Amniotic stem cell (primary cell): ENCODE measurements at places on chromosomes 16 and 17.

DNA sequence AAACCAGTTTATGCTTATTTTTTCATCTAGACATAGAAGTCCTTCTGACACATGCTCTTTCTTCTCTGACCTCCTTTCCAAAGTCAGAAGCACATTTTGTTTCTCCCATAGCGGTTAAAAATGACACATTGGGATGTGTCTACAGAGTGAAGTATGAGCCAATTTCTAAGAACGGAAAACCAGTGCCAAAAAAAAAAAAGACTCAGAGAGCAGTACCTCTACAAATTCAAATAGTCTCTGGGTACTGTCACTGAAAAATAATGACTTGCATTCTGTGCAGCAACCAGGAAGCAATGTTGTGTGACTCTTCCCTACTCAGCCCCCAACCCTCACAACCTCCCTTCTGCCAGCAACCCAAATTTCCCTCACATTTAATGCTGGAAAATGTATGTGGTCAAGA is 145.5 kb upstream of the PMFBP1 start:
- DNase-seq: no peak

DNA sequence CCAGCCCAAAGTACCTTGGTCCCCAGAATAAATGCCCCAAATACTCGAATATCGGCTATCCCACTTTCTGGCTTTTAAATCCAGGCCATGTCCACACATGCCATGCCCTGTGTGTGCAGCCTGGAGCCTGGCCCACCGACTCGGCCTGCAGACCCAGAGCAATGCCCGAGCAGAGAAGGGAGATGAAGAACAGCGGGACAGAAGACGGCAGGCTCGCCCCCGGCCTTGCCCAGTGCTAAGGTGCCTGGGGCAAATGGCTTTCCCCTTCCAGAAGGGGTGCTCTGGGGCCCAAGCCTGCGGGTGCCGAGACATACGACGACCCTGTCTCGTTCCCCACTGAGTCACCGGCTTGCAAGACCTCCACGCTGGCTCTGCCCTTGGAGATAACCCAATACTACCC is 8.0 kb downstream of the CLUH start:
- no peak for DNase-seq

DNA sequence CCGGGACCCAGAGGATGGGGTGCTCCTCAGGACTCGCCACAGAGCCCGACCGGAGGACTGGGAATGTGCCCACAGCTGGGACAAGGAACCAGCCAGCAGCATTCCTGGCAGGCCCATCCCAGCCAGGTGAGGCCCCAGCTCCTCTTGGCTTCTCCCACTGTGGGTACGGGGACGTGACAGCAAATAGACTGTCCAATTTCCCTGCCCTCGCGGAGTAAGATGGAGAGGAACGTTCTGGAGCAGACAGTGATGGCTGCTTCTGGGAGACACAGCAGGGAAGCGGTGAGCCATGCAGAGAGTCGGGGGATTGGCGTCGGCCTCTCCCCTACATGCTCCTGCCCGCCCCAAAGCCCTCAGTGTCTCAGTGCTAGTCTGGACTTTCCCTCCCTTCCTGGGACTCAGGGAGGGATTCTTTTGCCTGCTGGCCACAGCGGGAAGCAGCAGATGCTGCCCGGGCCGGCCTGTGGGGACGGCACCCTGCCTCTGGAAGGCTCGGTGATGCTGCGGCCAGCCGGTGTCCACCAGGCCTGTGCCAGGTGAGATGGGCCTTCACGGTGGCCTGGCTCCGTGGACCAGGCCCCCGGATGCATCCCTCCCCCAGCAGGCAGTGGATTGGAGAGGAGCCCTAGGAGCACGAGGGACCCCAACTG is 89.1 kb downstream of the SEC14L1 start:
- DNase-seq: no peak

GRCh38 chr17:10216213-10216938 is 18.0 kb upstream of the GAS7 start:
- no peak for DNase-seq

- DNase-seq: no peak
Observed at GRCh38 chr17:15321556-15322251, 19.7 kb downstream of the TEKT3 start.

GRCh38 chr17:8904201-8904600 is 36.7 kb upstream of the PIK3R6 start:
- no peak for DNase-seq

GRCh38 chr16:11067266-11067665 is 122.9 kb downstream of the CLEC16A start:
- no peak for DNase-seq

GRCh38 chr17:73740370-73740769 is 96.1 kb upstream of the SDK2 start:
- no peak for DNase-seq

- no peak for DNase-seq
Observed at GRCh38 chr17:57431415-57431814, 175.1 kb downstream of the MSI2 start.

DNA sequence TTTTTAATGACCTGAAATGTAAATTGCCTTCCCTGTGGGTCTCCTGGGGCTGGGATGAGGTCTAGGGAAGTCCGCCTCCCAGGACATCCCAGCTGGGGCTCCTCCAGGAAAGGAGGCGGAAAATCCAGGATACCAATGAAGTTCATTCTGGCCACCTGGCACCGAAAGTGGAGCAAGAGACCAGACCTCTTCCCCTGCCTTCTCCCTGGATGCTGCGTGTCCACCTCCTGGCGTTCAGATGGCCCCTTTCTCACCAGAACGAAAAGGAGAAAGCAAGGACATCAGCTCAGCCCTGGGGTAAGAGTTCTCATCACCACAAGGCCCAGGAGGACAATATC is 20.4 kb downstream of the RBFOX3 start:
- DNase-seq: no peak

- DNase-seq: no peak
Observed at GRCh38 chr16:66064801-66065530, 301.5 kb upstream of the CDH5 start.

DNA sequence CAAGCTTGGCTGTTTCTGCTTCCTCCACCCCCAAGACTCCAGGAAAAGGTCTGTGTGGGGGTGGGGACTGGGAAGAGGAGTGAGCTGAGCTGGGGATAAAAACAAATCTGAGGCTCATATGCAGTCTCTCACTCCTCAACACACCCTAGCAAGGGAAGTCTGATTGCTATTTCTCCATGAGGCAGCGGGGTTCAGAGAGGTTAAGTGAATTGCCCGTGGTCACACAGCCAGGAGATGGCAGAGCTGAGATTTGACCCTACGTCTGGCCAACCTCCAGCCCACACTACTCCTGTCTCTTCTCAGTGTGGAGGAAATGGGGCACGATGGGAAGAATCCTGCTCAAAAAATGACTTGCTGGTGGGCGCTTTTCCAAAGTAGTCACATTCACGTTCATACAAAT is 4.8 kb upstream of the ABCC3 start:
- no peak for DNase-seq

DNA sequence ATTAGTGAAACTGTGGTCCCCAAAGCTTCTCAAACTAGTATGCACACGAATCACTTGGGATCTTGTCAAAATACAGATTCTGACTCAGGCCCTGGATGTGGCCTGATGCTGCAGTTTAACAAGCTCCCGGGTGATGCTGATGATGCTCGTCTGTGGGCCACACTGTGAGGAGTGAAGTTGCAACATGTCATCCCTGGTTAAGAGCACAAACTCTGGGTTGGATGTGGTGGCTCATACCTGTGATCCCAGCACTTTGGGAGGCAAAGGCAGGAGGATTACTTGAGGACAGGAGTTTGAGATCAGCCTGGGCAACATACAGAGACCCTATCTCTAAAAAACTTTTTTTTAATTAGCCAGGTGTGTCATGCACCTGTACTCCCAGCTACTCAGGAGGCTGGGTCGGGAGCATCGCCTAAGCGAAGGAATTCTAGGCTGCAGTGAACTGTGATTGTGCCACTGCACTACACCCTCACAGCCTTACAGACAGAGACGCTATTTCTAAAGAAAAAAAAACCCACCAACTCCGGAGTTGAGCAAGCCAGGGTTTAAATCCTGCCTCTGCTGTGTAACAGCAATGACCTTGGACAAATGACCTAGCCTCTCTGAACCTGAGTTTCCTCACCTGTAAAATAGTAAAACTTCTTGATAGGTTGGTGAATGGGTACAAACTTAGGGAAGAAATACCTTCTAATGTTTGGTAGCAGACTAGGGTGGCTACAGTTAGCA is 24.4 kb upstream of the ABAT start:
- no peak for DNase-seq

DNA sequence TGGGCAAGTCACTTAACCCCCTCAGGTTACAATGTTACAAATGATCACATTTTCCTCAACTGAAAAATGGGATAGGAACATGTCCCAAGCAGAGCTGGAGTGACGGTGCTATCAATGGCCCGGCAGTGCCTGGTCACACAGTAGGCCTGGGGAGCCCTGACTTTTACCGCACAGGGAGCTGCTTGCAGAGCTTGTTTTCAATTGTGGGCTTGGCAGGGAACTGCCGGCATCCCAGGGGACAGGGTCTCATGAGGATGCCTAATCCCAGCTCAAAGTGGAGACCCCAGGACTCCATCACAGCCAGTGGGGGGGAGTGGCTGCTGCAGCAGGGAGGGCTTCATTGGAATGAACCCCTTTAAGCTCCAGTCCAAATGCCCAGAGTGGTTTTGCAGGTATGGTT is 11.4 kb downstream of the SNX20 start:
- DNase-seq: no peak

DNA sequence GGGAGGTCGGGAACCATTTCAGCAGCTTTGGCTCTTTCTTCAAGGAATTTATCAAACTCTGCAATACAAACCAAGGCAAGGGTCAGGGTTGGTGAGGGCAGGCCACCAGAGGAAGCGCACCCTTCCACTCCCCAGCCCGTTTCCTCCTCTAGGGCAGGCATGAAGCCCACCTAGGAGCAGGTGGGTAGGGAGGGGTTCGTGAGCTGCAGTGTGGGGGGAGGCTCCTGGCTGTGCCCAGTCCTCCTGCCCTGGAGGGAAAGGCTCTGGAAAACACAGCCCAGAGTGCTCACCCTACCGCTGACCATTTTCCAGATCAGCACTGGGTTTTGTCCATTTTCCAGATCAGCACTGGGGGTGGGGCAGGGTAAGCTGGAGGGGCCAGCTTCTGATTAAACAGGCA is 10.9 kb upstream of the SREBF1 start:
- DNase-seq: no peak

GRCh38 chr17:337022-337420 is 15.6 kb downstream of the RPH3AL start:
- no peak for DNase-seq

GRCh38 chr16:25855063-25855462 is 163.3 kb downstream of the HS3ST4 start:
- no peak for DNase-seq
